ENCODE measurements at places on chromosomes 5 and 9.

GRCh38 chr5:137734331-137734730 lies 1.6 kb downstream of the KLHL3 start:
- DNase-seq = no peak

GRCh38 chr9:121574774-121575519 lies 75.3 kb upstream of the GGTA1 start:
- DNase-seq = no peak

- DNase-seq = no peak
Observed at GRCh38 chr9:14031810-14032209, 282.1 kb downstream of the NFIB start.

GRCh38 chr5:126449751-126450271 lies 26.6 kb downstream of the GRAMD2B start:
- peak; percentile 44 for DNase-seq

- DNase-seq = no peak
Observed at GRCh38 chr9:29958469-29958868, 2385.2 kb upstream of the C9orf72 start.

- no peak for DNase-seq
Observed at GRCh38 chr5:53367727-53368126, 112.7 kb upstream of the FST start.

- no peak for DNase-seq
Observed at GRCh38 chr9:71897577-71897976, 13.4 kb downstream of the ABHD17B start.

GRCh38 chr9:134287591-134288491 lies 38.4 kb upstream of the RXRA start:
- DNase-seq = no peak

- DNase-seq = no peak
Observed at GRCh38 chr5:4023753-4024335, 428.2 kb downstream of the IRX1 start.

DNA sequence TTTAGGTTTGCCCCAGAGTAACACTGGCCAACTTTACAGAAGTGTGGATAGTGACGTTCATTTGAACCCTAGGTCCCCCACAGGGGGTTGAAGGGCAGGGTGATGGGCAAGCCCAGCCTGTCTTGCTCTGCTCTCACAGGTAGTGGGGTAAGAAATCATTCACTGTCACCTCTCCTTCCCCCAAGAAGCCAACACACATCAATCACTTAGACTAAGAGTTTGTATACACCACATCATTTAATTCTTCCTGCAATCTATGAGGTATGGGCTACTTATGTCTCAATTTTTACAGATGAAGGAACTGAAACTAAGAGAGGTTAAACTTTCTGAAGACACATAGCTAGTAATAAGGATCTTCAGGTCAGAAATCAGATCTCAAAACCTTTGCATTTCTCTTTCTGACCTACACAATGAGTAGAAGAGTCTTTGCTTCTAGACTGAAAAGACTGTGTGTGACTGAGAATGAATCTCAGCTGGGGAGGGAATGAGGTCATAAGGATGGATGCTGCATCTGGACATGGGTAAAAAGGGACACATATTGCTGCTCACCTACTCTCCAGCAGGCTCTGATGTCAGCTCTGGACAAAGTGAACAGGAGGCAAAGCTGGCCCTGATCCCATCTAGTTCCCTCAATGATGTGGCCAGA lies 81.0 kb upstream of the EQTN start:
- DNase-seq = no peak

DNA sequence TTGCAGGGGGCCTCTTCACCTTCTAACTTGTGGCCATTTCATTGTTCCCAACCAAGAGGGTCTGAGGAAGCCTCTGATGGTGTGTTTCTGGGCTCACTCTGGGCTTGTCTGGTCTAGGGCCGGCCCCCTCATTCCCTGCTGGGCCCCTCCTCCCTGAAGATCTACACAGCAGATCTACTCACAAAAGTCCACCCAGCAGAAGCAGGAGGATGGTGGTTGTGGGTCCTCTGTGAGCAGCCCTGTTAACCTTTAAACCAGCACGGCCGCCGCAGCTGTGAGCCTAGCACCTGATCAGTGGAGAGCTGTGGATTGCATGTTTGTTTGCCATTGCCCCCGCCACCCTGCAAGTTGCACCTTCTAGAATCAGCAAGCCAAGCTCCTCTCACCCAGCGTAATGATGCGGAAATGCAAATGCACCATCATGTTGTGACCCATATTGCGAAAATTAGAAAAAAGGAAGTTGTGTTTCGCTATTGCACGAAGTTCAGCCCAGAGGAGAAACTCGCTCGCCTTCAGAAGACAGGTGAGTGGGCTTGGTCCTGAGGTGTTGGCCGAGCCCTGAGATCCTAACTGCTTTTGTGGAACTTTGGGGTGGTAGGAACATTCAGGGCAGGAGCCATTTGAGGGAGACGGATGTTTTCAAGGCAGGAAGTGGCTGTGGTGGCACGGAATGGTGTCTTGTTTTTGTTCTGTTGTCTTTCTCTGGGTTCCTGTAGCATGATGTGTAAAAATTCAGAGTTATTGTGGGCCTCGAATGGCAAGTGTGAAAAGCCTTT lies 16.7 kb downstream of the FGD3 start:
- DNase-seq = no peak
